Airway epithelial cell (primary cell): ENCODE measurements at places on chromosomes 7 and 10. TPM values are rescaled to one million over a fixed set of nuclear protein-coding genes. Genes with fewer than 3 reads are reported as not detected.

Gene NPC1L1
- not detected in 2 replicates for total RNA-seq

Gene CHN2
- total RNA-seq, result not detected in 2 replicates

Gene VTI1A
- total RNA-seq, result 19.5 and 25.8 TPM in 2 replicates

Gene PRR15
- 0.35 and 0.51 TPM in 2 replicates for total RNA-seq

Gene VAX1
- total RNA-seq, result not detected in 2 replicates

Gene C7orf57
- 0.14 TPM in 2 replicates for total RNA-seq

Gene CRHR2
- not detected in 2 replicates for total RNA-seq

Gene KLF14
- total RNA-seq, result not detected in 2 replicates

Gene UNCX
- not detected in 2 replicates for total RNA-seq

Gene TSPAN15
- 12.0 and 18.0 TPM in 2 replicates for total RNA-seq

Gene TRIM73
- total RNA-seq, result not detected in 2 replicates

Gene ZNRF2
- 11.5 and 20.0 TPM in 2 replicates for total RNA-seq

Gene COMMD3
- total RNA-seq, result 27.4 and 36.0 TPM in 2 replicates

Gene MOGAT3
- total RNA-seq, result not detected in 2 replicates

Gene FAM20C
- 14.4 and 16.2 TPM in 2 replicates for total RNA-seq

Gene PBLD
- total RNA-seq, result 0.98 and 1.5 TPM in 2 replicates

Gene TIMM23B
- 9.6 and 14.0 TPM in 2 replicates for total RNA-seq

Gene RBM20
- 0.28 and 1.3 TPM in 2 replicates for total RNA-seq

Gene TET1
- total RNA-seq, result 0.51 and 0.85 TPM in 2 replicates

Gene TFEC
- not detected in 2 replicates for total RNA-seq

Gene ZNF37A
- 9.5 and 13.2 TPM in 2 replicates for total RNA-seq
